Fibroblast of the aortic adventitia (primary cell): ENCODE measurements at places on chromosomes 2 and 18. TPM values are rescaled to one million over a fixed set of nuclear protein-coding genes. Genes with fewer than 3 reads are reported as not detected.
A peak's percentile ranks its signal among the peaks of the same experiment; 100 is the strongest.

- DNase-seq: no peak
These were observed 167.9 kb downstream of the TMEM182 start for GRCh38 chr2:102929721-102930120.

TEX44 gene
- not detected in 2 replicates for total RNA-seq

SLC11A1 gene
- total RNA-seq: 0.09 and 0.33 TPM in 2 replicates

GRCh38 chr2:149290662-149291061, 39.7 kb upstream of the LYPD6 start:
- no peak for DNase-seq

DNA sequence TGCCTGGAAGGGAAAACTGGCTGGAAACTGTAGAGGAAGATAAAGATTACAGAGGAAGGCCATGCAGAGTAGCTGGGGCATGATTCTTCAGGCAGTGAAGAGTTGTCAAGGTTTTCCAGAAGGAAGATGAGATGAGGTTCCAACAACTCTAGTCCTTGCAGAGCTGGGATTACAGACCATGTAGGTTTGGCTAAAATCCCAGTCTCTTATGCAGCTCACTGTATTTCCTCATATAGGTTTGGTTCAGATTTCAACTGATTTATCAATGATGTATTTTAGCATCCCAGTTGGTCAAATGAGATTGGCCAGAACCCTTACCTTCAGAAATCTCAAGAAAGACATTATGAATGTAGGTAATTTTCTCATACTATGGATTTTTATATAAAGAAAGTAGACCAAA, 16.4 kb downstream of the FAP start:
- peak; percentile 33 for DNase-seq

- DNase-seq: no peak
These were observed 80.0 kb upstream of the ERBB4 start for GRCh38 chr2:212618636-212619035.

DNA sequence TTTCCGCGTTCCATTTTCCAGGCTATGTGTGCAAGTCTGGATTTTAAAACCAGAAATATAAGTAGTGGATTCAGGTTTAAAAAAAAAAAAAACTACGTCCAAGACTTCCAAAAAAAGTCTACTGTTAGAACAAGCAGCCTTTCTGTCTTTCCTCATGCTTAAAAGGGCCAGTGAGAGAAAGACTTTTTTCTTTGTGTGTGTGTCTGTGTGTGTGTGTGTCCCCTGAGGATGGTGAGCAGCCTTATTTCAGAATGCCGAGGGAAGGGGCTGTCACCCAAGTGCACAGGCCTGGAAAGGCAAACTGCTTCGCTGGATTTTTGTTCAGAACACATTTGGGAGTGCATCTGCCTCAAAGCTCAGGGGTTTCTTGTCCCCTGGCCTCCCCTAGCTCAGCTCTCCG, 98.8 kb downstream of the ZBTB7C start:
- no peak for DNase-seq

DNA sequence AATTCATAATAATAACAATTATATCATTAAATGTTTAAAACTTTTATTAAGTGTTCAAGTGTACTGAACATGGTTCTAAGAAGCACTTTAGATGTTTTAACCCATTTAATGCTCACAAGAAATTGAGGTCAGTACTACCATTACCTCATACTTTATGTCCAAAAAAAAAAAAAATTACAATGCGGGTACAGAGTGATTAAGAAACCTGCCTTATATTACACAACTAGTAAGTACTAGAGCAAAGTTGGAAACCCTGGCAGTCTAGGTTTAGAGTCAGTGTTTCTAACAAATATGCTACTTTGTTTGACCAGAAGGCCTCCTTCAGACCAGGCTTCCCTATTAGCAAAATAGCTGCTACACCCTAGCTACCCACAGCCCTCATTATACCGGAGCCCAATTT, 28.5 kb downstream of the PLEKHM3 start:
- DNase-seq: no peak

PAX3 gene
- total RNA-seq: not detected in 2 replicates

DNA sequence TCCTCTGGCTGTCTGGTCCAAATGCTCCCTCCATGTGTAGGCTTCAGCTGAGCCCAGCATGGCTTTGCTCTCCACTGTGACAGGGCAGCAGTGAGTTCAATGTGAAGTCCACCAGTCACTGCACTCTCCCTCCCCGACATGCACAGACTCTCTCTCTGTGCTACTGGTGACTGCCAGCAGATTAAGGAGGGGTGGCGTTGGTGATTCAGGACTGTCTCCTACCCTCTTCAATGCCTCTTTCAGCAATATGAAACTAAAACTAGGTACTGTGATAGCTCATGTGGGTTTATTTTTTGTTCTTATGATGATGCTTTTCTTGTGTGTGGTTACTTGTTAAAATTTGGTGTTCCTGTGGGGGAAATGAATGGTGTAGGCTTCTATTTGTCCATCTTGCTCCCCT, 201.0 kb upstream of the RBMS1 start:
- no peak for DNase-seq

DNA sequence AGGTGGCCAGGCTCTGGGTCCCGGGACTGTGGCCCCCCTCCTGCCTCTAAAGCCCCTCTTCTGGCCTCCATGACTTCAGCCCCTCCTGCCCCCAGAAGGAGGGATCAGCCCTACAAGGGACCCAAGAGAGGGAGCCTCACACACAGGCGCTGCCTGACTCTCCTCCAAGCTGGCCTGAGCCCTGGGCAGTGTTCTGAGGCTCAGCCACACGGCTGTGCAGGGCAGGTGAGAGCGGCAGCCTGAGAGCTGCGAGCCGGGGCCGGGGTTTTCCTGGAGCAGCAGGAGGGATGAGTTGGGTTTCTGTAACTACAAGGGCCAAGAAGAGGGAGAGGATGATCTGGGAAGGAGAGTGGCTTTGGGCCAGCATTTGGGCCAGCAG, 70.1 kb downstream of the HPCAL1 start:
- no peak for DNase-seq

IL37 gene
- not detected in 2 replicates for total RNA-seq

MCM6 gene
- total RNA-seq: 13.2 and 39.1 TPM in 2 replicates

LRATD1 gene
- total RNA-seq: 0.08 and 0.36 TPM in 2 replicates

NEU2 gene
- not detected in 2 replicates for total RNA-seq

GRCh38 chr2:20291106-20291564, 59.5 kb downstream of the PUM2 start:
- DNase-seq: peak; percentile 83

- DNase-seq: peak; percentile 24
These were observed 120.9 kb downstream of the SPTBN1 start for GRCh38 chr2:54577035-54577434.

DNA sequence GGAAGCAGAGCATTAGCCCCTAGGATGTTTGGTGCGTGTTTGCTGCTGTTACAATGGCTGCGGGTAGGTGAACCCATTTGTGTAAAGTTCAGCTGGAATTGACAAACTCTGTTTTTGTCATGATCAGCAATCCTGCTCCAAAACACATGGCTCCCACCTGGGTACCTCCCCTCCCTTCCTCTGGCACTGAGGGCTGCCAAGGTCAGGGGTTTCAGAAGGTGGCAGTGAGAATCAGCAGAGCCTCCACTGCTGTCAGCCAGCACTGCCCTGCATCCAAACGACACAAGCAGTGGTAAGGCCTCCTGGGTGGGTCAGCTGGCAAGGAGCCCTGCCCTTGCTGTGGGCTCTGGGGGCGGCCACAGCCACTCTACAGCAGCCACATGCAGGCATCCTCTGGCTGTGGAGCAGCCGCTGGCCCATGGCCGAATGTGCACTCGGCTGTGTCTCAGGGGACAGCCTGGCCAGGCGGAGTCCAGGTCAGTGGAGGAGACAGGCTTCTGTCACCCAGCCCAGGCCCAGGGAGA, 32.8 kb upstream of the LDLRAD4 start:
- no peak for DNase-seq

ST6GAL2 gene
- total RNA-seq: 0.09 and 0.16 TPM in 2 replicates

- DNase-seq: no peak
These were observed 113.1 kb upstream of the DDX18 start for GRCh38 chr2:117701365-117701764.

ALPI gene
- not detected in 2 replicates for total RNA-seq

DNA sequence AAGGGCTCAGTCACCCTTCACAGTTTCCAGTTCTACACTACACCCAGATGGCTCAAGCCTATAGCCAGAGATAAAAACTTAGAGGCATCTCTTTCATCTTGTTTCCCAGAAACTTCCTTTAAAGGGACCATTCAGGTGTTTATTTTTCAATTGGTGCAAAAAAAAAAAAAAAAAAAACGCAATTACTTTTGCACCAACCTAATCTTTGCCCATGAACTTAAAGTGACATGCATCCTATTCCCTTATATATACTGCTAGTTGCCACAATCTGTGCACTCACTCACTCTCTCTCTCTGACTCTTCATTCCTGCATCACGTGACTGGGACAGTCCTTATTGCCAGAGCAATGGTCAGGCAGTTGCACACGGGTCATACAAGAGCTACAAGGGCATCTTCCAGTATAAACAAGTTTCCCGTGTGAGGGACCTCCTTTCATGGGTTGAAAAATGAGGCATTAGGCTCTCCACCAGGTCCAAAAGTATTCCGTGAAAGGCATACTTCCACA, 789.4 kb downstream of the EPHA4 start:
- DNase-seq: no peak

GRCh38 chr2:222641336-222641735, 14.6 kb downstream of the FARSB start:
- DNase-seq: no peak

GALNT3 gene
- 0.49 and 3.1 TPM in 2 replicates for total RNA-seq

DNA sequence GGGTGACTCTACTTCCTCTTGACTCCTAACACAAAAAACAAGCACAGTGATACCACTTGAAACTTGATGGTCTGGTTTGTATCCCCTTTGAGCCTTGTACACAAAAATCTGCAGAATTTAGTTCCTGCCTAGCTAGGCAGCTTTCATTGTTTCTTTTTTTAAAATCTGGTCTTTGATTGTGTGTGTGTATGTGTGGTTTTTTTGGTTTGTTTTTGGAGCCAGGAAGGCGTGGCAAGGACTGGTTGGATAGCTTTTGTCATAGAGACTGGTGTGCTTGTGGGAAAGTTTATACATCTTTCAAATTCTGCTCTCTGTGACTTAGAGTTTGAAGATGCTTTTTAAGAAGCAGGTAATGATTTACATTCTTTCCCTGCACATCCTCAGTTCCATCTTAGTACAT, 127.4 kb downstream of the TANC1 start:
- no peak for DNase-seq

- peak; percentile 16 for DNase-seq
These were observed 114.2 kb downstream of the FHOD3 start for GRCh38 chr18:36411745-36412168.

- DNase-seq: no peak
These were observed 25.1 kb downstream of the KDM3A start for GRCh38 chr2:86466306-86466705.

- no peak for DNase-seq
These were observed 8.2 kb upstream of the FAM98A start for GRCh38 chr2:33607251-33607721.

DNA sequence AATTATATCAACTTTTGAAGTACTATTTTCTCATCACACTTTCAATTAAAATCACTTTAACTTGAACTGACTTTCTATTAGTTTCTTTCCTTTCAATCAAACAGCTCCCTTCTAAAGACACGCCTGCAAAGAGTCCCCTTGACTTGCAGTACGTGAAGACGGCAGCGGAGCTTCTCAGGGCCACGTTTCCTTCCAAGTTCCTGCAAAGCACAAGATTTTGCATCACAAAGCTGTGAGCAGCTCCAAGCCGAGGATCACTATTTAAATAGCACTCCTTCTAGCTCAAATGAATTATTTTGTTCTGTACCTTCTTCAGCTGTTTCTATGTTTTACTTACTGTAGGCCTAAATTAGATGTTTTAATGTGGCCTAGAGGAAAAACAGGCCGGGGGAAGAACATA, 30.8 kb downstream of the SH3YL1 start:
- no peak for DNase-seq

MATN3 gene
- total RNA-seq: 0.82 and 1.1 TPM in 2 replicates
